ENCODE measurements at places on chromosomes 5 and 9.

DNA sequence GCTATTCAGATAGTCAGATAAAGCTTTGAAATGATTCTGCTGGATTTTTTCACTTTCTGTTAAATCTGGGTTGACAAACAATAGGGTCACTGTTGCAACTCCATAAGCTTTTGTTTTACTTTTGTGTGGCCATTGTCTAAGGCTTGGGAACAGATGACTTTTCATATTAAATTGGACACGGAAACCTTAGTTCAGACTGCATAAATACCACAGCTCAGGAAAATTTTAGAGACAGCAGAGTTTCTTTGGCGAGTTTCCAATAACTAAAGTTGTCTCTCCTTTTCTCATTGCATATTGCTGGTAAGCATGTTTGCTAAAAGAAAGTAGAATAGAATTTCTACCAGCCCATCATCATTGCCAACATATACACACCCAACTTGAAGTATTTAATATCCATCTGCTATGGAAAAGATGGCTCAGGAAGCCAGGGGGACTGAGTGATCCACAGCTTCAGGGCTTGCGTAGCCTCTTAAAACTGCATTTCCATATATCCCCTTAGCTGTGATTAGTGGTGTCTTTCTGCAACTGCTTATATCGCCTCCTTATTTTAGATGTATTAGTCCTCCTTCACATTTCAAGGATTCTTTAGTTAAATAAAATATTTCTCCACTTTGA lies 168.2 kb downstream of the ARHGAP26 start:
- DNase-seq, result no peak

DNA sequence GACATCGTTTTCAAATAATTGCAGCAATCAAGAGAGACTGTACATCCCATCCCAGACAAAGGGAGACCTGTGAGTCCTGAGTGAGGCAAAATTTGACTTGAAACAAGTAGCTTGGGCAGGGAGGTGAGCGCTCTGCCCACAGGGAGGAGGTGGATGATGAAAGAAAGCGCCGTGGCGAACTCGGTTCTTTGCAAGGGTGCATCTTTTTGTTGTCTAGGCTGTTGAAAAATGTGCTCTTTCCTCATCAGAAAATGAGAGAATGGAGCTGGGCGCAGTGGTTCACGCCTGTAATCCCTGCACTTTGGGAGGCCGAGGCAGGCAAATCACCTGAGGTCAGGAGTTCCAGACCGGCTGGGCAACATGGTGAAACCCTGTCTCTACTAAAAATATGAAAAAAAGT lies 150.5 kb downstream of the GAPVD1 start:
- DNase-seq, result no peak

GRCh38 chr9:124307379-124308030 lies 49.8 kb downstream of the NEK6 start:
- DNase-seq, result no peak

- DNase-seq, result no peak
These were observed 110.8 kb downstream of the MARCHF3 start for GRCh38 chr5:126919566-126919965.

GRCh38 chr9:131140550-131140949 lies 15.2 kb downstream of the NUP214 start:
- no peak for DNase-seq

GRCh38 chr9:36676091-36676490 lies 103.4 kb downstream of the MELK start:
- no peak for DNase-seq

- DNase-seq, result no peak
These were observed 44.9 kb downstream of the MACROH2A1 start for GRCh38 chr5:135353952-135354721.

DNA sequence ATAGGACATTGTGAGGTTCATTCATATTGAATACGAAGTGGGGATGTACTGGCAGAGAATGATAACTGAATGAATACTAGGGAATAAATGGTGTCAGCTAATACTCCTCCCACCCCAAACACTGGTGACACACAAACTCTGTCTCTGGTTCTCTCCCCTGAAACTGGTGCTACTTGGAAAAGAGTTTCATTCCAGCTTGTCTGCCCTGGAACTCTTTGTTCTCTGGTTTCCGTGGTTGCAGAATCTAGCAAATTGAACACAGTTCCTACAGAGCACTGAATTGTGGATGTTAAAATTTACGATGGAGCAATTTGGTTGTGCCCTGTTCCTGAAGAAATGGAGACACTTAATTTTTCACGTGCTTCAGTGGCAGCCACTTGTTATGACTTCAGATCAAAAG lies 181.7 kb downstream of the KCTD16 start:
- DNase-seq, result no peak

GRCh38 chr5:129917224-129917623 lies 13.0 kb downstream of the CHSY3 start:
- DNase-seq, result no peak

DNA sequence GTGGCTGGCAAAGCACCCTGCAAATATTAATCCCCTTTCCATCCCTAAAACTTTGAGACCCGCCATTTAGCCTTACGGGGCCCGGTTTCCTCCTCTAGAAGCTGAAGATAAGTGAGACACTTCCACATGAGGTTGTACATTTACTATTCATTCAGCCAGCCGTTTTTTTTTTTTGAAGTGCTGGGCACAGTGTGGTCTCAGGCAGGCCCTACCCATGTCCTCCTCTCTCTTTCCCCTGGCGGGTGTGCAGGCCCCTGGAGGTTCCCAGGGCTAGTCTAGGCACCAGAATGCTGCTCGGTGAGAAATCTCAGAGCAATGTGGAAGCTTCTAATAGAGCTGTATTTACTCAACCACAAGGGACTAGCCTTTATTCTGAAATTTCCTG lies 107.4 kb upstream of the LARP1 start:
- DNase-seq, result no peak

DNA sequence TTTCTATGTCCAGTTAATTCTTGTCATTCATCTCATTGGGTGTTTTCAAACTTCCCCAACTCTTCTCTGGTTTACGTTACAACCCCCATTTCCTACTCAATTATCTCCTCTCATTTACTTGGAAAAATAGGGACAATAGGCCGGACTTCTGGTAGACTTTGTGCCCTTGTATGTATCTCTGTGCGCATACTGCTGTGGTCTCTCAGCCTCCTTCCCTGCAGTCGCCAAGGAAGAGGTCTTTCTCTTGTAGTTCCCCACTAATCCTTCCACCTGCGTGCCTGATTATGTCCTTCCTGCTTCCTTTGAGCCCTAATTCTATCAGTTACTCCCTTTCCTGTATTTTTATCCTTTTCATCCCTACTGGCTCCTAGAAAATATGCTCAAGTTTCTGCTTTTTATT lies 176.3 kb downstream of the GDNF start:
- no peak for DNase-seq

DNA sequence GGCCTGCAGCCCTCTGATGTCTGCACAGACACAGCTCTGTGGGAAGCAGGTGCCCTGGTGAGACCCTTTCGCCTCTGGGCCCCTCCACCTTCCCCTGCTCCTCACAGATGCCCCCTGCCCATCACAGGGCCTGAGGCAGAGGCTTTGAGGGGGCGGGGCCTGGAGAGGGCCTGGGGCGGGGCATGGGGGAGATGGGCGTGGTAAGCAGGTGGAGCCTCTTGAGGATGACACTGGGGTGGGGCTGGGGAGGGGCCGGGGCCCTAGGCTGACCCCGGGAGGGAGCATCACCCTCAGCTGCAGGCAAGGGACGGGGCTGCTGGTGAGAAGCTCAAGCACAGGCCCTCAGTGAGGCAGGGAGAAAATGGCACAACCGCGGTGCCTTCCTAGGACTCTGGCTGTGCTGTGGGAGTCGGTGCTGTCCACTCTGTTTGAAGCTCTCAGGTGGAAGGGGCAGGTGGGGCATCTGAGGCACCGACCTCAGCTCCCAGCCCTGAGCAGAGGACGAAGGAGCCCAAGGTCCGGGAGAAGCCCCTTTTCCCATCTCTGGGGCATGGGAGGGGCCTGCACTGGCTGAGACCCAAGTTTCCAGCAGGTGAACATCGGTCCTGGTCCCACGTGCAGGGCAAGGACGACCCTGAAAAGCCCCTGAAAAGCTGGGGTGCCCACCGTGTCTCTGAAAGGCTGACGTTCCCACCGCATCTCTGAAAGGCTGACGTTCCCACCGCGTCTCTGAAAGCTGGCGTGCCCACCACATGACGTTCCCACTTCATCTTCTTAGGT lies 17.5 kb upstream of the SLC9A3 start:
- no peak for DNase-seq

DNA sequence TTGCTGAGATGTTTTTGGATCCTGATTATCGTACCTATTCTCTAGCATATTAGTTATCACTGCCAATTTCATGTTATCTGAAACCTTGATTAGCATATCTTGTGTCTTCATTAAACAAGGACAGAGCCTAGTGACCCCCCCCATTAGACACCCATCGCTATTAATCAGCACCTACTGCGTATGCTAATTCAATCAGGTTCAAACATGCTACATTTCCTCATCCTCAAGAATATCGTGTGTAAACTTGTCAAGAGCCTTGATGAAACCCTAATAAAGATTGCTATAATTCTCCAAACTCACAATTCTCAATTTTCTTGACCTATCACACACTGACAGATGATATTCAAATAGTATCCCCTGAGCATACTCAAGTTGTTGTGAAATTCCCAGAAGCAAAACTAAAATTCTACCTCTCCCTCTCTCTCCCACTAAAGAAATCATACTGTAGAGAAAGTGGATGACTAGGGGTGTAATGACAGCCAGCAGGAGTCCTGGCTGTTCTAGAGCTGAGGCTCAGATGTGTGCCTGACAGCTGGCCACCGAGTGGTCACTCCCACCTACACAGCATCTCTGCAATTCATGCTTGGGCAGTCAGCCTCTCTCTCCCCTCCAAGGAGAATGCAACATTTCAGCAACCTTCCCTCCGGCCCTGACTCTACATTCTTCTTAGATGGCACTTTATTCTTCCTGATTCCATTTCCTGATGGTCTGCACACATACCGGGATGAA lies 9.2 kb upstream of the ZNF354A start:
- DNase-seq, result no peak

DNA sequence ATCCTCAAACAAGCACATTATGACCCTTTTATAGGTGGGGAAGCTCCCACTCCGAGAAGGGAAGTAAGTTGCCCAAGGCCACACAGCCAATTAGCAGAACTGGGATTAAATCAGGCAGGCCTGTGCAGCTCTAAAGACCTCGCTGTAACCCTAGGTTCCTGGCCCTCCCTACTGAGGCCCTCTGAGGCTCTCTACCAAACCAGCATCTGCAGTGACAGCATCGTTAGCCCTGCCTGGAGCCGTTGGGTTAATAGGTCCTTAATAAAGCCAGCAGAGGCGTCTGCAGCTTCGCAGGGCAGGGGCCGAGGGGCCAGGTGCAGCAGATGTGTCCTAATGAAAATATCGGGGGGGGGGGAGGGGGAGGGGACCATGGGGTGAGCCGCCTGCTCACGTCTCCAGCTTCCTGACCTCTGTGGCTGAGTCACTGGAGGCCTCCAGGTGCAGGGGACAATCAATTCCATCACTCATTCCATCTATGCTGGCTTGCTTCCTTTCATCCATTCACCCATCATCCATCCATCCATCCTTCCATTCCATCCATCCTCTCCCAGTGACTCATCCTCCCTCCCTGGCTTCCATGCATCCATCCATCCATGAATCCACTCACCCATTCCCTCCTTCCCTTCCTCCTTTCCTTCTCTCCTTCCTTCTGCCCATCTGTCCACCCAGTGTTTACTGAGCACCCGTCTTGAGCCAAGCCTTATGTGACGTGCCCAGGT lies 203.9 kb downstream of the C9orf50 start:
- no peak for DNase-seq

DNA sequence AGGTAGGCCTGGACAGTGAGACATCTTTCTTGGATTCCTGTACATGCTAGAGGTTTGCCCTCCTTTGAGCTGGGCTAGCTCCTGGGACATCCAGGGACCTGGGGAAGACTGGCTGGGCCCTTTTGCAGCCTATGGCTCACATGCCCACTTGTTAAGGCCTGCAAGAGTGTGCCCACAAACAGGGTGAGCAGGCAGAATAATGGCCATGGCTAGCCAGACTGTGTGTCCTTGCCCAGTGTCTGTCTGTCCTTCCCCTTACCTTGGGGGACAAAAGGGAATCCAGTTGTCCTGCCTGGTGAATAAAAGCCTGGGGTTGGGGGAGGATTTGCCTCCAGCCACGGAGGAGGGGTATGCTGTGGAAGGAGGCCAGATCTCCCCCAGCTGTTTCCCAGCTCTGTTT lies 13.0 kb upstream of the CXXC5 start:
- no peak for DNase-seq

DNA sequence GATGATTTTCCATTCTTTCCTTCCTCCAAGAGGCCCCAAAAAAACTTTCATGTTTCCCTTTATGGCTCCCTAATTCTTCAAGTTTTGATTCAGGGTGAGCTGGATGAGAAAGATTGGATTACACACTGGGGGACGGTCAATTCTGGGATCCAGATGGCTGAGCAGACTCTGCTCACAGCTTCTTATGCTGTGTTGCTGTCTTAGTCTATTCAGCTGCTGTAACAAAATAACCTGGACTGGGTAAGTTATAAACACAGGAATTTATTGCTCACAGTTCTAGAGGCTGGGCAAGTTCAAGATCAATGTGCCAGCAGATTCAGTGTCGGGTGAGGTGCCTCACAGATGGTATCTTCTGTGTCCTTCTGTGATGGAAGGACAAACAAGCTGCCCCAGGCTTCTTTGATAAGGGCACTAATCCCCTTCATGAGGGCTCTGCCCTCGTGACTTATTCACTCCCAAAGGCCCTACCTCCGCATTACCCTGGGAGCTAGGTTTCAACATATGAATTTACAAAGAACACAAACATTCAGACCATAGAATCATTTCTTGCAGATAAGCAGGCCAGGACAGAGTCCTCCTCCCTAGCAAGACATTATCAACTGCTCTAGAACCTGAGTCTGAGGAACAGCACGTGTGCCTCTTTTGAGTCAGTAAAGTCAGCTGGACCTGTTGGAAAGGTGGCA lies 23.1 kb upstream of the SMAD5 start:
- no peak for DNase-seq

- no peak for DNase-seq
These were observed at the start of gene ISL1 for GRCh38 chr5:51383131-51384121. TSS of gene ISL1 (plus strand) at chr5:51383448. CDS start at chr5:51383672, 224 bp downstream.

DNA sequence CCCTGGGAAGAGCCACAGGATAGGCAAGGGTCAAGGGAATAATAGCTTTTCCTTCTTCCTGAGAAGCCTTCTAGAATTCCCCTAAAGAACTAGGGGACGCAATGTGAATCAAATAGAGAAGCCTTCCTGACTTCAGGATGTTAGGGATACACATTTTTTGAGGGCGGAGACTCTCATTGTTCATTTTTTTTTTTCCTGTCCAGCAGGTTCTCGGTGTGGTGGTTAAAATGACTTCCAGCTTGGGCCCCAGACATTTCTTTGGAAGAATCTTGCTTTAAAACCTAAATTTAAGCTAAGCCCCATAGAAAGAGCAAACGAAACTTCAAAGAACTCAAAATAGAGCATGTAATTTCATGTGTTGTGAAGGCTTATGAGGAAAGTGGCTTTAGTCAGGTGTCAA lies 80.8 kb downstream of the IQGAP2 start:
- DNase-seq, result no peak

- no peak for DNase-seq
These were observed 636.1 kb downstream of the PSAT1 start for GRCh38 chr9:78932849-78933627.

GRCh38 chr5:65062469-65063083 lies 293.8 kb downstream of the CWC27 start:
- no peak for DNase-seq

All from CMK (cell line).